ENCODE measurements at places on chromosomes 11 and 22. TPM values are rescaled to one million over a fixed set of nuclear protein-coding genes. Genes with fewer than 3 reads are reported as not detected.

The ADAMTS8 gene
- total RNA-seq = 0.53 TPM

The MCAM gene
- 33.9 TPM for total RNA-seq

The BARX2 gene
- not detected for total RNA-seq

The TCN1 gene
- total RNA-seq = under 0.01 TPM
